ENCODE measurements at places on chromosomes 6 and 20.

DNA sequence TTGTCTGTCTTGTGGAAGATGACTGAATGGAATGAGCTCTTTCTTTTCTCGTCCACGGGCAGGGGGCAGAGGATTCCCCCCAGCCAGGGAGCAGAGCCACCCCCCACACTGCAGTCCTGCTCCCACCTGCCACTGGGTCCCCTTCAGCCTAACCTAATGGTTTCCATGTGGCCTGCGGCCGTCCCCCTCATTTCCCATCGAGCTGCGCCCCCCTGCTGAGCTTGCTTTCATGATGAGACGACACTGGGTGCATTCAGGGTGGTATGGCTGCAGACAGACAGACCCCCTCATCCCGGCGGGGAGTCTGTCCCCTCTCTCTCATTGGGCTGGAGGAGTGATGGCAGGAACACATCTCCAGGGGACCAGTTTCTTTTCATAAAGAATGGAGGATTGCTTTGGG, 140.8 kb downstream of the DTNBP1 start:
- no peak for DNase-seq

DNA sequence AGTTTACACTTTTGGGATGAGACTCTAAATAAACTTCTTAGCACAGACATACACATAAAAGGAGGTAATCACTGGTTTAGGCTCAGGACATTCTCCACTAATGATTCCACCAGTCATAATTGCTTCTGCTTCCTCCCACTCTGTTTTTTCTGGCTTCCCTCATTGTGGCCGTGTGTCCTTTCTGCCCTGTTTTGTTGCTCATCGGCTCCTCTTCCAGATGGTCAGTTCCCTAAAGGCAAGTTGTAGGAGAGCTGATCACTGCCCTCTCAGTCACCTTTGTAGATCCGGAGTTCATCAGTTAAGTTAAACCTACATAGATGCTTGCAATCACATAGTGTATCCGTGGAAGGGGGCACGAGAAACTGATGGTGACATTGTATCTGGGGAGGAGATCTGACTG, 200.5 kb upstream of the ARG1 start:
- no peak for DNase-seq

DNA sequence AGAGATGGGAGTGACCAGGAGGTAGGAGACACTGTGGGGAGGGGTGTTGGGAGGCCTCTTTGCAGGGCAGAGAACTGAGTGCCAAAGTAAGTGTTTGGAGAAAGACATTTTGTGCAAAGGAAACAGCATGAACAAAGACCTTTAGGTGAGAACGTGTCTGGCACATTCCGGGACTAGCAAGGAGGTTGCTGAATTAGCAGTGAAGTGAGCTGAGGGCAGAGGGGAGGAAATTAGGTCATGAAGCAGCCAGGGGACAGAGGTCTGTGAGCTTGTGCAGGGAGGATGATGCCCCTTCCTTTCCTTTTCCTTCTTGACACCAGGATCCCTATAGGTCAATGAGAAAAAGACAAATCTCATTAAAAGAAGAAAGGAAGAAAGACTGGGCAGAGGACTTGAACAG, 21.4 kb upstream of the AHCY start:
- no peak for DNase-seq

- no peak for DNase-seq
These were observed 29.0 kb downstream of the ADGRF4 start for GRCh38 chr6:47727391-47727790.

DNA sequence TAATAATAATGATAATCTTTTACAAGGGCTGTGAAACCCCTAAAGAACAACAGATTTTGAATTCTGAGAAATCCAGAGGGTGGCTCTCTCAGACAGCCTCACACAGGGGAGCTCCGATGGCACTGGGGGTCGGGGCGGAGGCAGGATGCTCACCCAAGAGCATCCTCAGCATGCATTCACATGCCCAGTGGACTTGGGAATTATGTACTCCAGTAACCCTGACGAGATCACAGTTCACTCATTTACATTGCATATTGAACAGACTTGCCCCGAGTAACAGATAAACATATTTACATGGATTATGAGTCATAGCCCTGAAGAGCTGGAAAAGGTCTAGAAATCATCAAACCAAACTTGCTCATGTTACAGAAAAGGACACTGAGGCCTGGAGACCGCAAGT, 482.7 kb upstream of the JARID2 start:
- no peak for DNase-seq

DNA sequence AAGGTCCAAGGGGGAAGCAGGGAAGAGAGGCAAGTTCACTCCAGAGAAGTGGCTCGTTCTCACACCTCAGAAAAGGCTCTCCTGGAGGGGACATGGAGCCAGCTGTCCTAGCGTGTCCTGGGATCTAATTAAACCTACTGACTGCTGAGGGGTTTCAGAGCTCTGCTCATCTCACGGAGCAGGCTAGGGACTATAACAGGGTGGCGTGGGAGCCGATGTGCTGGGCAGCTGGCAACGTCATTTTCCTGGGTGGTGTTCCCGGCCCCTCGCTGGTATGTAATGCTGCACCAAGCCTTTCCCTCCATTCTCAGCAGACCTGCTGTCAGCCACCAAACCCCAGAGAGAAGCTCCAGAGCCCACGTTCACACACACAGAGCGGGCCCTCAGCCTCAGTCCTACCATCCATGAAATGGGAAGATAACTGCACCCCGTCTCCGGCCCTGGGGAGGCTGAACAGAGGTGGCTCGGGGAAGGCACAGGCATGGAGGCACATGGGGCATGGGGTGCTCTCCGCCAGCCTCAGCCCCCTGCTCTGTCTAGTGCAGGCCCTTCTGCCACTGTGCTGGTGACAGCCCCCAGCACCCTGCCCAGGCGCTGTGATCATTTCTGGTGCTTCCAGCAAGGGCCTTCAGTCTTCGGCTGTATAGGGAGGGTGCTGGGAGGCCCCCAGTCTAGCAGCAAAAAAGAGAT, 1.9 kb downstream of the CST7 start:
- DNase-seq = no peak

DNA sequence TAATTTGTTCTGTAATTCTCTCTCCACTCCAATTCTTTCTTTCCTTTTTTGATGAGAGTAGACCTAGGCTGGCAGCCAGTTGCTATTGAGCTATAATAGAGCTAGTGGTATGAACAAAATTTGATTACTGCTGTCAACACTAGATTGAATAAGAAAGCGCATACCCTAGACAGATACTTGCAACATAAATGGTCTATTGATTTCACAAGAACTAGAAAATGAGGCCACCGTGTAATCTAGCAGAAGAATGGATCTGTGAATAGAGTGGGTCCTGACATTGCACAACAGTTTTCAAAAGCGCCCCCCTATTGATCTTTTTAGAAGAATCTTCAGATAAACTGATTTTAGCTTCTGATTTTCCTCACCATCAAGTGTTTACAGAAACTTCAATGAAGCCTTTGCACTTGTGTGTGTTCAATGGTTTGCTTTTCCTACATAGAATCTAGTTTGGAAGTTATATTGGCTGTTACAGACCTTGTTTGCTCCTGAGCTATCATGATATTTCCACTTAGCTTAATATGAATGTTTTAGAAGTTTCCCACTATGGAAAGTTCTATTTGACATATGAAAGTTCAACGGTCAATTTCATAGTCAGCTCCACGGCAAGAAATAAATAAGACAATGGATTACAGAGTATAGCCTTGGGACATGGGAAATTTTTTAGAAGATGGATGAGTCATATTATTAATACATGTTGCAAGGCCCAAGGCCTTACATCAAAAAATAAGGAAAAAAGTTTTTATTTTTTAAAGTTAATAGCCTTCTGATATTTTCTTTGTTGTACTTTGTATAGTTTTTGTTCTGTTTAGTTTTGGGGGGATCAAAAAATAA, 55.6 kb downstream of the UTRN start:
- no peak for DNase-seq

DNA sequence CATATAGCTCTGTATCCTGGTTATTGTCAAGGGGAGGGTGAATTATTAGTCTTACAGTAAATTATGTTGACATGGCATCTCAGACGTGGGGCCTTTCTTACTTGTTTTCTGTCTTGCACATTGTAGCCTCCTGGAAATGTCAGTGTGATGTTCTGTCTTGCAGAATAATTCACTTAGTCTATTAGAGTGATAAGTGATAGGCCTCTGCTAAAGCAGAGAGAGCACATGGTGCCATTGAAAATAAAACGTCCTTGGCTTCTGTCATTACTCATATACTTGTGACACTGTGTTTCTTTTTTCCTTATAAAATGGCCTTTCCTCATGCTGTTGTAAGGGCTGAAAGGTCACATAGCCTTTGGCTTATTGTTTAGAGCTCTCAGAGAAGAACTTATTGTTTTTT, 531.0 kb downstream of the EPM2A start:
- DNase-seq = no peak

DNA sequence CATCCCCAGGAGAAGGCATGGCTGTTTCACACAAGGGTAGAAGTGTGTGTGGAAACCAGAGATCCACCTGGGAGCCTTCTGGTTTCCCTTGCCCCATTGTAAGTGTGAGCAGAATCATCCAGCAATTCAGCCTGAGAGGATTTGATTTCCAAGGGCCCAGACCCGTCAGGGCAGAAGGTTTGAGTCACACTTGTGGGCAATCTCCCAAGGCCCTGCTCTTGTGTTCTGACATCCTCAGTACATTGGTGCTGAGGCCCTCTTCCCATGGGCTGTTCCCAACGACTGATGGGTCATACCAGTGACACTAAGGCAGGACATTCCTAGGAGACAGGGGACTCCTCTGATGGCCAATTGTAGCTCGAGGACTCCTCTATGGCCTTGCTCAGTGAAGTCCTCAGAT, 58.2 kb upstream of the POLR1H start:
- DNase-seq = no peak

DNA sequence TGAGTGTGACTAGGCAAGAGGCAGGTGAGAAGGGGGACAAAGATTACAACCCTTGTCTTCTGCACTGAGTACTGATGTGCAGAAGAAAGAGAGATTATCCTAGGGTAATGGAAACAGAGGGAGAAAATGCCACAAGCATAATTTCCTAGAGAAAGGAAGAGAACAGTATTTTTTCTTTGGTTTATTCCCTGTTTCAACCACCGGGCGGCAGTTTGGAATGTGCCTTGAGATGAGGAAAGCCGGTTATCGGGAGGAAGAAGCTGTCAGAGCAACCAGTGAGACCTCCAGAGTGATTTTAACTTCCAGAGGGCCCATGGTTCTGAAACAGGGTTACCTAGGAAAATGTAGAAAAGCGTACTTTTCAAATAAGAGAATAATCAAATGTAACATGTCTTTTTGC, 121.4 kb downstream of the REV3L start:
- no peak for DNase-seq

DNA sequence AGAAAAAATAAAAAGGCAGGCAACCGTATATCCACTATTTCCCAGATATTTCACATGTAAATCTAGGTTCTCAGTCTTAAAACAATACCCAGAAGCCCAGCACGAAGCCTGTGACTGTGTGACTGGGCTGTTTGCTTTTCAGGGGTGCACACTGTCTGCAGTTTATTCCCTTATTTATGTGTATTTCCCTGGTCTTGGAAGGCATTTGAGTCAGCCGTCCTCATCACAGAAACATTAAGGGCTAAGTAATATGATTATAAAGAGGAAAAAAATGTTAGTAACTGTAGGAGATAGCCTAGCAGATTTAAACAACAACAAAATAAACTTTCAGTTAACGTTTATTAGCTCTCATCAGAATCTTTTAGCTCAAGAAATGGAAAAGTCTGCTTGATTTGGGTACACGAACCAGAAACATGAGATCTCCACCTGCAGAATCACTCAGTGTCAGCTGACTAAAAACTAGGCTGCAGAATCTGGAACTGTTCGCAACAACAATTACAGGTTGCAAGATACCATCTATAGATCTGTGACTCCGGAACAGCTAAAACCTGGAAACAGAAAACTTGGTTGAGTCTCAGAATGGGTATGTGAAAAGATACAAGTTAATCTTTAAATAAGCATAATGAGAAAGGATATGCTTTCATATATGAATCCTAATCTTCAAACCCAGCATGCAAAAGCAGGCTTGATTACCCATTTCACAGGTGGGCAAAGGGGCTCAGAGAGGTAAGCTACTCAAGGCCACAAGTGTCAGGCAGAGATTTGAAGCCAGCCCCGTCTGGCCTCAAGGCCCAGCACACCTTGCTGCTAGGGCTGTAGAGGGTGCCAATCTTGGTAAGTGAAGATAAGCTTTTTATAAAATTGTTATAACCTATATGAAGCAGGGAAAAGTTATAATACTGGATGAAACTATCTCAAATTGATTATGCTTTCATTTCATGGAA, 21.1 kb downstream of the GCLC start:
- DNase-seq = no peak

DNA sequence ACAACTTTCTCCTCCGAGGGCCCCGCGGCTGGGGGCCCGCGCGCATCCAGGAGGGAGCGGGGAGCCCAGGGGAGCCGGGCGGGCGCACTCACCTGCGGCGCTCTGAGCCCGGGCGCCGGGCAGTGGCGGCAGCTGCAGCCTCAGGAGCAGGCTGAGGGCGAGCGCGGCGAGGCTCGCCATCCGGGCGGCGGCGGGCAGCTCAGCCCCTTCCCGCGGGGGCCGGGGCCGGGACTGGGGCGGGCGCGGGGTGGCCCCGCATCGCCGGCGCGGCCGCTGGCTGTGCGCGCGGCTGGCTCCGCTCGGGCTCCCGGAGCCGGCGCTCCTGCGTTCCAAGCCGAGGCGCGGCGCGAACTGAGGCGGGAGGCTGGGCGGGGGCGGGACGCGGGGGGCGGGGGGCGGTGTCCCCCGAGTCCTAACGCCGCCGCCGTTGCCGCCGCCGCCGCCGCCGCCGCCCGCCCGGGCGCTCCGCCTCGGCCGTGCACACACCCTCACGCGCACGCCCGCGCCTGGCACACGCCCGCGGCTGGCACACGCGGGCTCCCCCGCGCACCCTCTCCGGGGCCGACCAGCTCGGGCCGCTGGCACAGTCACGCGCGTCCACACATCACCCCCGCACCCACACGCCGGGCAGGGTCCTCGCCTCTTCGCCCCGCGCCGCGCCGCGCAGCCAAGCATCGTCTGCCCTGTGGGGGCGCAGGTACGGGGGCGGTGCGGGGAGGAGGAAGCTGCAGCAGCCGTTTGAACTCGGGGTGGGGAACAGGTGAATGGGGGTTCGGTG, at the start of gene PTPRT:
Gene PTPRT, minus strand, starts transcription at position 353 of the 778 bp plus-strand sequence. Its CDS starts 173 bp downstream, at position 180.
- no peak for DNase-seq

DNA sequence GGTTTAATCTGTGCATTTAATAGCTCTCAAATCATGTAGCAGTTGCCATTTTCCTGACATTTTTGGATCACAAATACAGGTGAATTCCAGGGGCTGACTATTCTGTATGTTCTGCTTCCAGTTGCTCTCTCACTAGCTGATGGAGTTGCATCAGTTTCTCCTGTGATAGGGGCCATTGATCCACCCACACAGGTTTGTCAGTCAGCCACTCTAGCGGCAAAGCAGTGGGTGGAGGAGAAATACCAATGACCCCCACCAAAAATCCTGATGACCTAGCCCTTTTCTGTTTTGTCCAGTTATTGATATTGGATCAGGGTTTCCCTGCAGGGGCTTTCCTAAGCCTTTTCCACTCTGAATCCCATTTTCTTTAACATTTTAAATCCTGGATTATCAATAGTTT, 72.3 kb upstream of the BTN3A2 start:
- DNase-seq = no peak

- no peak for DNase-seq
These were observed 128.8 kb downstream of the QKI start for GRCh38 chr6:163543321-163543720.

Measured in T-helper 17 cell (primary cell).